ENCODE measurements at places on chromosomes 7 and 10.

- H3K27ac ChIP-seq: no peak overlapping the region
- H3K4me3 ChIP-seq: no peak overlapping the region
- H3K36me3 ChIP-seq: no peaks in the 10 kb centered on the region
- no peaks in the 10 kb centered on the region for H3K4me1 ChIP-seq
- H3K27me3 ChIP-seq: no peaks in the 10 kb centered on the region
Observed at GRCh38 chr7:15780271-15780670, 93.8 kb upstream of the MEOX2 start.

DNA sequence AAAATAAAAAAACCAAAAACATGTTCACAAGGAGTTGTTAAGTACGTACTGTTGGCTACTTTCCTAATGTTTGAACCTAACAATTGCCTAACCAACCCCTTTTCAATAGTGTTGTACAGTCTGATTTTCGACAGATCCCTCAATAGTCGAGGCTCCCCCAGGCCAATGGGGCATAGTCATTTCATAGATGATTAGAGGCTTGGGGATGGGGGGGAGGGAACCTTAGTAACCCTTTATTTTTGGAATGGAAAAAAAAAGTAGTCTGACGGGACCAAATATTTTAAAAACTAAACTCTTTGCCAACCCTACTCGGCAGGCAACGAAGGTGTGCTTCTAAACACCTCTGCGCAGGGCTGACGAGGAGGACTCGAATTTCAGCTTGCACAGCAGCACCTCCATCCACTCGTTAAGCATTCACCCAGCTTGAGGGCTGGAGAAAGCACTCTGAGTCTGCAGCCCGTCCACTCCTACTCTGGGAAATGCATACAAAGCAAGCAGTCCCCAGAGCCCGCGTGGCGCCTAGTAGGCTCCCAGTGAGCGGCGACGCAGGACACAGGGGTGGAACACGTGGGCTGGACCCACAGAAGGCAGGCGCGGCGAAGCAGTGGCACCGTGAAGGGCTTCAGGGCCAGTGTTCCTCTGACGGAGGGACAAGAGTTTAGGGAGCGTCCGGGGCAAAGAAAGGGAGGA, 899 bp downstream of the PUS7 start:
- H3K4me3 ChIP-seq: peak overlapping the region; percentile 76
- H3K36me3 ChIP-seq: no peaks in the 10 kb centered on the region
- H3K27ac ChIP-seq: peak overlapping the region; percentile 88
- no peaks in the 10 kb centered on the region for H3K27me3 ChIP-seq
- H3K4me1 ChIP-seq: no peaks in the 10 kb centered on the region
- peak; percentile 41 for DNase-seq

GRCh38 chr10:120145107-120145506, 252.6 kb downstream of the SEC23IP start:
- H3K27ac ChIP-seq: no peak overlapping the region
- H3K27me3 ChIP-seq: no peaks in the 10 kb centered on the region
- DNase-seq: no peak
- H3K4me1 ChIP-seq: no peaks in the 10 kb centered on the region
- H3K4me3 ChIP-seq: no peak overlapping the region
- H3K36me3 ChIP-seq: no peaks in the 10 kb centered on the region

GRCh38 chr10:49605216-49605938, 4.7 kb upstream of the SLC18A3 start:
- H3K36me3 ChIP-seq: no peaks in the 10 kb centered on the region
- H3K27ac ChIP-seq: no peak overlapping the region
- DNase-seq: no peak
- H3K27me3 ChIP-seq: no peaks in the 10 kb centered on the region
- peaks cover under 1% of the 10 kb centered on the region for H3K4me1 ChIP-seq
- no peak overlapping the region for H3K4me3 ChIP-seq

DNA sequence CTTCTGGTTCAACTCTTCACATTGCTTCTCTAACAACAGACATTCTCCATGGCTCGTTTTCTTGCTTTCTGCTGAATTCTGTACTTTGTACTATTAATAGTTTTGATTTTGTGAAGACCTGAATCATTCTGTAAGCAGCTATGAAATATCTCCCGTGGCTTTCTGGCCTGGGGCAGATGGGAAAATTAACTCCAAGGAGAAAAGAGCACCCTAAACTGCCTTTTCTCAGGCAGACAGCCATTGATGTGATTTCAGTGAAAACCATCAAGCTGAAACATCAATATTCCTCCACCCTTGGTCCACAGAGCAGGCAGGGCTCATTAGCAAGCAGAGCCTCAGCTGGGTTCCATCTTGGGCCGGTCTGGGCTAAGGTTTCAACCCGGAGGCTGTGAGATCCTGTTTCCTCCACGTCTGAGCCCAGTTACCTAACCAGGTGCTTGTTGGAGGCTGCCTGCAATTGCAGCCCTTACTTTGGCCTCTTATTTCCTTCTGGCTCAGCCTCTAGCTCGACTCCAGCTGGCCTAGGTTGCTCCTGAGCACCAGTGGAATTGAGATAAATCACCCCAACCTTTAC, 21.1 kb upstream of the EZH2 start:
- H3K4me3 ChIP-seq: no peak overlapping the region
- H3K36me3 ChIP-seq: no peaks in the 10 kb centered on the region
- no peak for DNase-seq
- no peaks in the 10 kb centered on the region for H3K4me1 ChIP-seq
- no peak overlapping the region for H3K27ac ChIP-seq

- no peaks in the 10 kb centered on the region for H3K4me1 ChIP-seq
- no peak for DNase-seq
- no peaks in the 10 kb centered on the region for H3K36me3 ChIP-seq
- H3K27ac ChIP-seq: no peak overlapping the region
- no peak overlapping the region for H3K4me3 ChIP-seq
Observed at GRCh38 chr10:13091801-13092200, 8.2 kb upstream of the OPTN start.

Data from pancreas (tissue), 10 donors.